Activated T-helper 2 cell treated with anti-CD3 and anti-CD28 coated beads, Interferon-gamma antibody, Interleukin-2, Interleukin-4, amounts not matched to agents 10 μg/mL and 5 μg/mL and 100 μg/mL, durations not matched to agents 14 hours and 24 hours and 36 hours (primary cell): ENCODE measurements at places on chromosomes 3 and 15. TPM values are rescaled to one million over a fixed set of nuclear protein-coding genes. Genes with fewer than 3 reads are reported as not detected.

IDH3A gene
- 132 and 152 TPM in 2 replicates for total RNA-seq

CADM2 gene
- total RNA-seq, result not detected in 2 replicates

ACOX2 gene
- not detected in 2 replicates for total RNA-seq

HDGFL3 gene
- total RNA-seq, result 19.1 TPM in 2 replicates

LTF gene
- total RNA-seq, result not detected in 2 replicates

SAMMSON gene
- not detected in 2 replicates for total RNA-seq

GNAT1 gene
- not detected in 2 replicates for total RNA-seq

CAPN3 gene
- 1.2 and 1.8 TPM in 2 replicates for total RNA-seq

GATA2 gene
- total RNA-seq, result 0.09 and 0.28 TPM in 2 replicates

SPSB4 gene
- not detected in 2 replicates for total RNA-seq

C3orf22 gene
- total RNA-seq, result not detected in 2 replicates

PTPRG gene
- total RNA-seq, result 5.1 and 5.3 TPM in 2 replicates

HGD gene
- 0.14 and 0.76 TPM in 2 replicates for total RNA-seq

DPPA4 gene
- total RNA-seq, result not detected in 2 replicates

CCNDBP1 gene
- 62.9 and 68.1 TPM in 2 replicates for total RNA-seq

ADAMTS7 gene
- 6.9 and 7.2 TPM in 2 replicates for total RNA-seq

RTP1 gene
- not detected in 2 replicates for total RNA-seq

SNX4 gene
- 46.3 and 50.7 TPM in 2 replicates for total RNA-seq

TMEM212 gene
- 0.09 TPM in 1 of 2 replicates, not detected in the other for total RNA-seq

MYL3 gene
- not detected in 2 replicates for total RNA-seq

SLC35G2 gene
- 7.3 and 7.7 TPM in 2 replicates for total RNA-seq

HCN4 gene
- total RNA-seq, result 0.02 TPM in 2 replicates

ARHGEF3 gene
- total RNA-seq, result 38.3 and 38.6 TPM in 2 replicates

MCTP2 gene
- 91.5 and 93.2 TPM in 2 replicates for total RNA-seq

CLEC3B gene
- 0.21 TPM in 1 of 2 replicates, not detected in the other for total RNA-seq

PLS1 gene
- total RNA-seq, result 6.2 and 6.8 TPM in 2 replicates

GASK1A gene
- total RNA-seq, result not detected in 2 replicates

GRAMD2A gene
- not detected in 2 replicates for total RNA-seq

MTMR10 gene
- total RNA-seq, result 12.2 and 14.1 TPM in 2 replicates
